Activated CD4-positive, CD25-positive, alpha-beta regulatory T cell (primary cell): ENCODE measurements at places on chromosomes 12 and 14.

- no peak for DNase-seq
Observed at GRCh38 chr12:6770094-6770493, 2.2 kb upstream of the LAG3 start.

DNA sequence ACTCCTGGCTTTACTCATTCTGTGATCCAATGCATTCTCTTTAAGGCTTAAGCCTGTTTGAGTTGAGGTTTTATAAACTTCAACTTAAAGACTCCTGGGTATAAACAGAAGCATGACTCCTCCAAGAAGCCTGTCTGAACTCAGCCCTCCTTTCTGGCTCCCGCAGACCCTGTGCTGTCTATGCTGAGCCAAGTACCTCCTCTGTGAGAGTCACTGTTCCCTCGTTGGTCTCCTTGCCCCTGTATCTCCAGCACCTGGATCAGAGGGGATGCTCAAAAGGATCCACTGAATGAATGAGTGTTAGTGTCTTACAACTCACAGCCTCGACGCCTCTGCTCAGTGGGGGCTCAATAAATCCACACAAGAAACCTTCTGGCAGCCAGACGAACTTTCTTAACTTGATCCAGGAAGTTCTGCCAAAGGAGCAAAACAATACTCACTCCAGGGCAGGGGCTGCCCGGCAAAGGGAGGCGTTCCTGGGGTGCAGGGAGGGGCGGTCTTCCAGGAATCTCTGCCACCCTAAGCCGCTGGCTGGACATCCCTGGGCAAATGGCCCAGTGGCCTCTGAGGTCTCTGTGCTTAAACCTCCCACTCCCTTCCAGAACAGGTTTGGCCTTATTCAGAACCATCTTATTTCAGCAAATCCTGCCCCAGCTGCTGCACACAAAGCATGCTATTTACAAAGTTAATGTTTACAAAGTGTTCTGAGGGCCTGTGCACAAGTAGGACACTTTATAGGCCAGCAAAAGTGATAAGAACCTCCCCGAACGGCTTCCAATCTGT is 32.9 kb downstream of the MAP1LC3B2 start:
- no peak for DNase-seq

GRCh38 chr14:68544081-68544892 is 248.6 kb downstream of the ZFP36L1 start:
- DNase-seq: no peak

DNA sequence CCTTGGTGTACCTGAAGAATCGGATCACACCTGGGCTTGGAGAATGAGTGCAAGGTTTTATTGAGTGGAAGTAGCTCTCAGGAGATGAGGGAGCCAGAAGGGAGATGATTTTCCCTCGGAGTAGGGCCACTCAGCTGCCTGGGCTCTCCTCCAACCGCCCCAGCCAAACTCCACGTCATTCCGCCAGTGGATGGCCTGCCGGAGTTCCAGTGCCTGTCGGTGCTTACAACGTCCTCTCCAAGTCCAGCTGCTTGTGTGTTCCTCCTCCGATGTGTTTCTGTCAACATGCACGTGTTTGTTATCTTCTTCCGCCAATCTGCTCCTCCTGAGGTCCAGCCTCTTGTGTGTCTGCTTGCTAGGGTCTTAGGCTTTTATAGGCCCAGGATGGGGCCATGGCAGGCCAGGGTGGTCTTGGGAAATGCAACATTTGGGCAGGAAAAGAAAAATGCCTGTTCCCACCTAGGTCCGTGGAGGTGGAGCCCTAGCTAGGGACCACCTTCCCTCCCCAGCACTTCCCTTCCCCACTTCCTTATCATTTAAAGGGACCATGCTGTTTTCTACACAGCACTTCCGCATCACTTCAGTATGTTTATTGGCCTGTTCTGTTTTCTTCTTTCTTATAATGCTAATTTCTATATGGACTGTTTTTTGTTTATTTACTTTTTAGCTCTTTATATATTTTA is 343.2 kb downstream of the PDZRN4 start:
- no peak for DNase-seq

DNA sequence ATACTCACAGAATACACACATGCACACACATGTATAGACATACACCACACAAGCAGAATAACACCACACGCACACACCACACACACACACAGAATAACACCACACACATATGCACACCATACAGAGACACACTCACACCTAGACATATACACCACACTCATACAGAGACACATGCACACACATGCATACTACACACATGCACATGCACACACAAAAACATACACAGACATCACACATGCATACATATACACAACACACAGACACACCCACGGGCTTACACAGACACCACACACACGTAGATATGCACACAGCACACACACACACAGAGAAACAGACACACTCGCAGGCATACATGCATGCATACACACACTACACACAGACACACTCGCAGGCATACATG is 49.7 kb downstream of the NTF3 start:
- DNase-seq: no peak

DNA sequence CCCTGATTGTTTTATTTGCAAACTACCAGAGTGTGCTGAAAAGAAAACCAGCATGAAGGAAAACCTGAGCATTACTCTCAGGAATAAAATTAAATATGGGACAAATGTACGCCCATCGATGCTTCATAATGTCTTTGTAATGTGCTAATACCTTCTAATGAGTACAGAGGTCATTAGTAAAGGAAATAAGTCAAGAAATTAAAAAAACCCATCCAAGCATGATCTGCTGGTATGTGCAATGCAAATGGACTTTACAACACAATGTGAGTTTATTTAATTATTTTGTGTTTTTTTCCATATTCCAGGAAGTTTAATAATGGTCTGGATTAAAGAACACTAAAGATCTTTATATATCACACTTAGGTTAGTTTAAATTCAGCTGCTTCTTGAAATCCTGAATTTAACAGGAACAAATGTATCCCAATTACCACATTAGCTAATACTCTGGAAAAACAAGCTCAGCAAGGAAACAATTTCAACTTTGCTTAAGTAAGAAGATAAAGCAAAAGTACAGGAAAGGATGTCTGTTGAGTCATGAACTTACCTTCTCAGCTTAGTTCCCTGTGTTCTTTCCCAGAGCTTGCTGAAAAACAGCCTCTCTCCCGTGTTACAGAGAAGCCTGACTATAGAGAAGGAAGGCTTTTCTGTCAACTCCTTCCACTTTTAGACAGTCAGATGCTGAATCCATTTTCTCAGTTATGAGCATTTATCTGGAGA is 179.3 kb upstream of the TMEM260 start:
- DNase-seq: no peak

- DNase-seq: peak; percentile 9
Observed at GRCh38 chr14:22598099-22598895, at the start of gene ABHD4. ABHD4 (plus strand) TSS chr14:22598300; CDS start chr14:22598307, 7 bp downstream.
